ENCODE measurements at places on chromosomes 2 and 18.

GRCh38 chr2:151178207-151178606 is 83.5 kb downstream of the RBM43 start:
- no peak for DNase-seq

GRCh38 chr2:129499747-129500146 is 479.7 kb upstream of the RAB6C start:
- DNase-seq, result no peak

GRCh38 chr18:53319628-53320027 is 904.8 kb downstream of the MBD2 start:
- no peak for DNase-seq

DNA sequence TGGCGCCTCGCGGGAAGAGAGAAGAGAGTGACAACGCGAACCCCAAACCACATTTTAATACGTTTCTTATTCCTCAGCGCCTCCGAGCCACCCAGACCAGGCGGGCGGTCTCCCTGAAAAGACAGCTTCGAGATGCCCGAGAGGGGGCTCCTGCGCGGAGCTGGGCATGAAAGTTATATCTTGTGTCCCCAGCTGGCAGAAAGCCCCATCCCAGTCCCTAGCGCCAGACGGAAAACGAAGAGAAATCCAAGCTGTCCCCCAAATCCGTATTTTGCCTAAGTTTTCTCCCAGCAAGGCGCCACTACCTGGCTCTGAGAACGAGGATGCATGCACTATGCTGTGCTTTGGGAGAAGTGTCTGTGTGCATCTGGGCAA is 797 bp downstream of the NXPH2 start:
- DNase-seq, result no peak

DNA sequence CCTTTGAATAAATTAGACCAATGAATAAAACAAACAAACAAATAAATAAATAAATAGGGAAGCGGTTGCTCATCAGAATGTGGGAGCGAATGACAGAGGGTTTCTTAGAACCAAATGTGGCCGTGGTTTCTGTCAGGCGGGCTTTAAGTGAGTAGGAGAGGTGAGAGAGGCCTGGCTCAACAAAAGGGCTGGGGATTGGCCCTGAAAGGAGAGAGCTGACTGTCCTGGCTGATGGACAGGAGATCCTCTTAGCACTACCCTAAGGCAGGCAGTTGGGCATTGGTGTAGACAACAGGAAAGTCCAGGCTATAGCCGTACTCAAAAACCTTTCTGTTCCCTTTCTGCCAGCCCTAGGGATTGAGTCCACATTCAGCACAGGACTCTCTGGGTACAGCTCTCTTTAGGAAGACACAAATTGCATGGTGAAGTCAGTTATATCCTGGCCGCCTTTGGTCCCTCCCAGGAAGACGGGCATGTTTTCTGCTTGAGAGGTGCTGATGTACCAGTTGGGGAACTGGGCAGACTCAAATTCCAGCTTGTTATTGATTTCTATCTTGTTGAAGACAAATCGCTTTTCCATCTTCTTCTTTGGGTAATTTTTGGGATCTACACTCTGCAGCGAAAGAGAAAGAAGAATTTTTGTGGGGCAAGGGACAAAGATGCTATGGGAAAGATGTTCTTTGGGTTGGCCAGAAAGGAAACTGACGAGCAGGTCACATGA is 6.5 kb downstream of the IL1B start:
- no peak for DNase-seq

GRCh38 chr18:50578651-50579050 is 18.8 kb downstream of the MAPK4 start:
- DNase-seq, result no peak

DNA sequence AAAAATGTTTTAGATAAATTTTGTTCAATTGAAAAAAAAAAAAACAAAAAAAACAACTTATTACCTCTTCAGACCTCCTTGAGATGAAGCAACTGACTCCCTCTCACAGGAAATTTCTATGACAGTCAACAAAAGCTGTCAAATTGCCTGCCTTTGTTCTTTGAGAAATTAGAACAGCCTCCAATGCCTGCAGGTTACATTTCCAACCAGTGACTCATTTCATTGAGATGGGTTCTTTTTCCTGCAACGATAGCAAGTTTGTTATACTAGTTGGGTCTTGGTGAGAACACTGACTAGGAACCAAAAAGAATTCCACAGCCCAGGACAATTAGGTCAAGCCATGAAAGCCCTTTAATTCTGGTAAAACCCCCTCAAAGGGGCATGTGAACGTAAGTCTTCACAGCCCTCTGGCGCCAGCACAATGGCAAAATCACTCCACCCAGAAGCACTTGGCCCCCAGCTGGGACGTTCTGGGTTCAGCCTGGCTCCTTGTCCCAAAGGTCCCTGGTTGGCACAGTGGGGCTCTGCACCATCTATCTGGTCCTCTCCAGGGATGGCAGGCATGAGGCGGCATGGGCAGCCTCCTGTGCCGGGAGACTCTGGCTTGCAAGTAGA is 87.0 kb downstream of the SPP2 start:
- DNase-seq, result no peak

DNA sequence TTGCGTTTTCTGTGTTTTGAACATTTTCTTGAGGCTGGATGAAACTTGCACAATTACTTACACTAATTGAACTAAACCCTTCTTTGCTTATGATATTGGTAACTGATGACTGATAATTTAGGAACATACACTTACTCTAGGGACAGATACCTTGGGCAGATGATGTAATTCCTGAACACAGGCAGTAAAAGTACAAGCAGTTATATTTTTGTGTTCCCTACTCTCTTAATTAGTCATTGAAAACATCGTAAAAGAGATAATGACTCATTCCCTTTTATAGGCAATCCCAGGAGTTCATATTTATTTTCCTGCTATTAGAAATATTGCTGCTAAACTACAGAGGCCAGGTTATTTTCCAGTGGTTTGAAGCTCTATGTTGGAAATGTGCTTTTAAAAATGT is 46.4 kb downstream of the CCDC85A start:
- DNase-seq, result no peak

DNA sequence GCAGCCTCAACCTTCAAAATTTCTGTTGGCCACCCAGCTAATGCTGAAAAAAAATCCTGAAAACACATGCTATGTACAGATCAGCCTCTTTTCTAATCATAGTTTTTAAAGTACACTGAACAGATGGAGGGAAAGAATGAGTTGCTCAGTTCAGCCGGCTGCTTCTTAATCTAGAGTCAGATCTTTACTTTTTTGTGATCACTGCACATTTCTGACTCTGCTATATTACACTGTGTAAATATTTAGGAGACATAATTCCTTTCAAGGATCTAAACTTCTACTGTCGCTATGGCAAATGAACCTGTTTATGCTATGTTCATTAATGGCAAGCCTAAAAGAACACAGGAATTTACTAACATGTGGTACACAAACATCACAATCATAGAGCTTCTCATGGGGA is 114.2 kb downstream of the SRBD1 start:
- DNase-seq, result no peak

DNA sequence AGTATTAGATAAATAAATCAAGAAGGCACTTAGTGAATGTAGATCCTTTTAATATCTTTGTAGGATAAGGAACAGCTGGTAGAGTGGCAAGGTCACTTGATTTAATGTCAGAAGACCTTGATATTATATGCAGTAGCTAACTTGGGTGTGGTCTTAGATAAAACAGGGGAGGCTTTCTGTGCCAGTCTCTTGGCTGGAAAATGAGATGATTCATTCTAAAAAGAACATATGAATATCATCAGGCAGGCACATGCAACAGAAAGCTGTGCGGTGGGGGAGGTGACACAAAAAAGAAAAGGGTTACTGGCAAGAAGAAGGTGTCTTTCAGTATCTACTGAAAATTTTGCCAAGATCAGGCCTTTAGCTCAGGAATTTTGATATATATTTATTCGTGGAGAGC is 931.7 kb upstream of the CELF4 start:
- DNase-seq, result no peak

- DNase-seq, result no peak
Observed at GRCh38 chr2:227661827-227662226, 4.8 kb upstream of the SCYGR5 start.

DNA sequence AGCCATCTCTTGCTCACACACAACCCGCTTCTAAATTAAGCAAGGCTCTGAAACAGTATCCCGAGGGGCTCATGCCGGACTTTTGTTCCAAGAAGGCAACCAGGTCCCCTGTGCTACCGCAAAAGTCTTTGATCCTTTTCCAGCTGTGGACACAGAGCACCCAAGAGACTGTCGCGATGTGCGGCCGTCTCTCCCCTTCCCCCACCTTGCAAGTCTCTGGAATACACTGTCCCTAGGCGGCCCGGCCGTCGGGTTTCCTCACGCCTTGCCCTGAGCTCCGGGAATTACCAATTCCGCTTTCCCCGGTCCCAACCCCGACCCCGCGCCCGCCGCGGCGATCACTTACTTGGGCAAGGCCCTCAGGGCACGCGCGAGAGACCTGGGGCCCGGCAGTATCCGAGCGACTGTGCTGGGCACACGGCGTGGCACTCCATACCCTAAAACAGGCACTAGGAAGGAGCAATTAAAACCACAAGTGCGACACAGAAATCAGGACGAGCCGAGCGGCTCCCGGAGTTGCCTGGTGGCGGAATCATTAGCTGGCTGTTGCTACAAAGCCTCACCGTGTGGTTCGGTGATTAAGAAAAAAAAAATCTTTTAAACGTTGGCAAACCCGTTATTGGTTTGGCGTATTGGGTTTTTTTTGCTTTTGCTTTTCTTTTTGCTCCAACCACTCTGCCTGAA is 2.2 kb upstream of the DLX1 start:
- no peak for DNase-seq

- DNase-seq, result no peak
Observed at GRCh38 chr2:98946855-98947254, 10.8 kb upstream of the CRACDL start.

- DNase-seq, result no peak
Observed at GRCh38 chr2:79984476-79984875, 320.1 kb downstream of the LRRTM1 start.

DNA sequence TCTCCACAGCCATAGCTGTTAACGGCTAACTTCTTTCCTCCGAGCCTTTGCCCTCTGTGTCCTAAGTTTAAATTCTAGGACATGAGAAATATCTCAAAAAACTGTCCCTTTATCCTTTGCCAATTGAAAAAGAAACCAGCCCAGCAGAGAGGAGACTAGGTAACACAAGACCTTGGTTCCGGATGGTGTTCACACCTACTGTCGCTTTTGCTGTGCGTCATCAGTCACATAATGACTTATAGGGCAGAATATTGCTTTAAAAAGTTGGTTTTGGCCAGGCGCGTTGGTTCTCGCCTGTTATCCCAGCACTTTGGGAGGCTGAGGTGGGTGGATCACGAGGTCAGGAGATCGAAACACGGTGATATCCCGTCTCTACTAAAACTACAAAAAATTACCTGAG is 66.2 kb downstream of the SP3 start:
- no peak for DNase-seq

GRCh38 chr2:178473931-178474330 is 4.5 kb downstream of the FKBP7 start:
- DNase-seq, result no peak

- no peak for DNase-seq
Observed at GRCh38 chr18:79682894-79683625, 3.5 kb downstream of the CTDP1 start.

- no peak for DNase-seq
Observed at GRCh38 chr18:79167526-79168190, 98.5 kb downstream of the ATP9B start.

- no peak for DNase-seq
Observed at GRCh38 chr2:187263675-187264560, 184.1 kb downstream of the CALCRL start.

DNA sequence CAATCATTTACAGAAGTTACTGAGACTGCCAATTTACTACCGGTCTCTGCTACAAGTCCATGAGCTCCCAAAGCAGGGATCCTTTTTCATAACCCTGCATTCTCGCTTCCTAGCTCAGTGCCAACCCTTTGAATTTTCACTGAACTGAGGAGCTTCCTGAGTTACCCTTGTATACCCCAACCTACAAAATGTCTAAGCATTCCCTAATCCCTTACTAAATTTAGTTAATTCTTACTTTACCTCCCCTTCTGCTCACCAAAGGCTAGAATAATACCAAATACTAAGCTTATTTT is 9.6 kb downstream of the MAT2A start:
- DNase-seq, result no peak

DNA sequence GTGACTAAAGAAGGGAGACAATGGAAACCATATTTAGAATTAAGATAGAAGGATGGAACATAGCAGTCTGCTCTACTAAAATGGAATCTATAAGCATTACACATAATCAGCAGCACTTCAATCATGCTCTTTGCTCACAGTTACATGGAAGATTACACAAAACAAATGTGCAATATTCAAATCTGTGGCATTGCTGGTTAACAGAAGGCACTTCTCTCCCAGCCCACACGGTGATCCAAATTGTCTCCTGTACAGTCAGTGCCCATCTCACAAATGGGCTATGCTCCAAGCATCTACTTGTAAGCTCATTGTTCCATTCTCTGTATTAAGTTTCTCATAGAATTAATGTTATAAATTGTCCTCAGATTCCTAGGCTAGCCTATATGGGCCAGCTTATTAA is 716.6 kb downstream of the NRXN1 start:
- no peak for DNase-seq

- no peak for DNase-seq
Observed at GRCh38 chr18:60446821-60447220, 74.2 kb upstream of the MC4R start.

GRCh38 chr2:72946466-72946865 is 29.1 kb downstream of the EMX1 start:
- no peak for DNase-seq

GRCh38 chr2:239770246-239770639 is 254.9 kb downstream of the NDUFA10 start:
- DNase-seq, result no peak

DNA sequence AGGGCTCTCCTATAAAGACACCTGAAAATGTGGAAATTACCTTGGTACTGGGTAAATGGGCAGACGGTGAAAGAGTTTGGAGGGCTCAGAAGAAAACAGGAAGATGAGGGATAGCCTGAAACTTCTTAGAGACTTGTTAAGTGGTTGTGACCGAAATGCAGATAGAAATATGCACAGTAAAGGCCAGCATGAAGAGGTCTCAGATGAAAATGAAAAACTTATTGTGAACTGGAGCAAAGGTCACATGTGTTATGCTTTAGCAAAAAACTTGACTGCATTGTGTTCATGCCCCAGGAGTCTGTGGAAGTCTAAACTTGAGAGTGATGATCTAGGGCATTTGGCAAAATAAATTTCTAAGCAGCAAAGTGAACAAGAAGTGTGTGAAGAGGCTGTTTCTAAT is 137.1 kb downstream of the CBLN2 start:
- no peak for DNase-seq

- no peak for DNase-seq
Observed at GRCh38 chr2:217877866-217878265, 124.9 kb downstream of the TNS1 start.

DNA sequence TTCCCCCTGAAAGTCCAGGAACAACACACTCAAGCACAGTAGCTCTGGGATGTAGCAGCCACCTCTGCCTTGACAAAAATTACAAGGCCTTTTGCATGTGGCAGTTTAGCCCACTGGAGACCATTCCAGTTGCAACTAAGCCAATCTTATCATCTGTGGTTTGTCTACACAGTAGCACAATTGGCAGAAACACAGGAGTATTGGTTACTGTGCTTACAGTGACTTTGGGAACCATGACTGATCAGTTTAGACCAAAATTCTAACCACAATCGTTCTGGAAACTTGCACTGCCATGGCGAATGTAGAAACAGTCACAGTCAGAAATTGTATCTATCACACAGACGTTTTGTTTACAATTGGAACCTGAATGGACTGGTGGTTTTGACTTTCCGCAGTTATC is 403.7 kb upstream of the MEIS1 start:
- DNase-seq, result no peak

GRCh38 chr2:147888680-147889079 is 43.9 kb downstream of the ACVR2A start:
- DNase-seq, result no peak
